ENCODE measurements at places on chromosomes 2 and 18.

DNA sequence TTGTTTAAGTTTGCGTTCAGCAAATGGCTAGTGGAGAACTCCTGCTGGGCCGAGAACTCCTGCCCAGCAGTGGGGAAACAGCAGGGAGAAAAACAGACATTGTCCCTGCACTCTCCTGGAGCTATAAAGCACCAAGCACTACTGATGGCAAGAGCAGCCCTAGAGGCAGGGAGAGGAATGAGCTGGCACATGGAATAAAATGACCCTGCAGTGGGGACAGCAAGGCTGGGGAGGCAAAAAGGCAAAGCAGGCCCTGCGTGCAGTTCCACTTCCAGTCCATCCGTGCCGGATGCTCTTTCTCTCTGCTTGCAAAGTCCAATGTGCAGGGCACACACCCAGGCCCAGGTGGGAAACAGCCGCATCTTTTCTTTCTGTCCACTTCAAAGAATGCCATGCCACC lies 415.5 kb downstream of the LRATD1 start:
- no peak for DNase-seq

GRCh38 chr2:165718610-165719210 lies 75.3 kb downstream of the GALNT3 start:
- DNase-seq: no peak

DNA sequence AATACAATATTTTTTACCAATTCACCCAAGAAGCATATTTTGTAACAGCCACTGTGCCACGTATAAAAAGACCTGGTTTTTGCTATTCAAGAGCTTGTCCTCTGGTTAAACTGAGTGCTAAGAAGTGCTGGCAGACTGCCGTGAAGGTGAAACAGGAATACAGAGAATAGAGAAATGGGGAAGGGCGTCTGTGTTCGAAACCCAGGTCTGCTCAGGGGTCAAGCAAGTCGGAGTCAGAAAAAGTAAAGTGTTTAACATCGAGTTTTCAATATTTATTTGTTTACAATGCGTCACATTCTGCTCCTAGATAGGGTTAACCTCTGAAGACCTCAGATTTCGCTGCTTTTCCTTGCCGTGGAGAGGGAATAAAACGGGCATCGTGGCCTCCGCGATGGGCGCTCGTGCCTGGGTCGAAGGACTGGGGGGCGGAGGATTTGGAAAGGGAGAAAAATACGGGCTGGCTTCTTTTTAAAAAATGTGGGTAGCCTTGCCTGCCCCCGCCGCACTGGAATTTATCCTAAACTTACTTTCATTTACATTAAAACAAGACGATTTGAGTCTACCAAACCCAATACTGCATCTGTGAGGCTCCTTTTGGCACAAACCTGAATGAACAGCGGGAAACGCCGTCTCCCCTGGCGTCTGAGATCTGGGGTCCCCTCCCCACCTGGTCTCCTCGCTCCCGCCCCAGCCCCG lies 1.1 kb upstream of the SNTG2 start:
- DNase-seq: no peak

GRCh38 chr2:217899231-217900009 lies 103.4 kb downstream of the TNS1 start:
- no peak for DNase-seq

DNA sequence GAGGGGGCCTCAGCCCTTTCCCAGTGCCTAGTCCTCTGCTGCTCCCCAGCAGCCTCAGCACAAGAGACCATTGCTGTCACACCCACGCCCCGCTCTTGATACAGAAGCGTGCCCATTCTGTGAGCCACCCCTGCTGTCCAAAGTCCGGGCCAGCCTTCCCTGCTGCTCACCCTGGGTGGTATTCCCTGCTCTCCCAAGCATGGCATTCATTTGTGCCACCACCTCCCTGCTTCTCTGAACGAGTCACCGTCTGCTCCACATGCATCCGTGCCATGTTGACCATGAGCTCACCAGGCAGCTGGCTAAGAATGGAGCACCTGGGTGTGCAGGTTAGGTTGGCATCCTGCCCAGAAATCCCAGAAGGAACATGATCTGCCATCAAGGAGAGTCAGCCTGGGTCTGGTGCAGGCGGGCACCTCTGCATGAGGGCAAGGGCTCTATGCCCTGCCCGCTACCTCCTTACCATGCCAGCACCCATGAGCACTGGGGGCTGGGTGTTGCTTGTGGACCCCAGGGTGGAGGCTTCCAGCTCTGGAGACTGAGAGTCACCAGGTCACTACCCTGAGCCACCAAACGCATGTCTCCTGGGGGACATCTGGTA lies 63.0 kb downstream of the TWIST2 start:
- no peak for DNase-seq

- DNase-seq: no peak
Observed at GRCh38 chr2:160453111-160453820, 40.3 kb downstream of the RBMS1 start.

DNA sequence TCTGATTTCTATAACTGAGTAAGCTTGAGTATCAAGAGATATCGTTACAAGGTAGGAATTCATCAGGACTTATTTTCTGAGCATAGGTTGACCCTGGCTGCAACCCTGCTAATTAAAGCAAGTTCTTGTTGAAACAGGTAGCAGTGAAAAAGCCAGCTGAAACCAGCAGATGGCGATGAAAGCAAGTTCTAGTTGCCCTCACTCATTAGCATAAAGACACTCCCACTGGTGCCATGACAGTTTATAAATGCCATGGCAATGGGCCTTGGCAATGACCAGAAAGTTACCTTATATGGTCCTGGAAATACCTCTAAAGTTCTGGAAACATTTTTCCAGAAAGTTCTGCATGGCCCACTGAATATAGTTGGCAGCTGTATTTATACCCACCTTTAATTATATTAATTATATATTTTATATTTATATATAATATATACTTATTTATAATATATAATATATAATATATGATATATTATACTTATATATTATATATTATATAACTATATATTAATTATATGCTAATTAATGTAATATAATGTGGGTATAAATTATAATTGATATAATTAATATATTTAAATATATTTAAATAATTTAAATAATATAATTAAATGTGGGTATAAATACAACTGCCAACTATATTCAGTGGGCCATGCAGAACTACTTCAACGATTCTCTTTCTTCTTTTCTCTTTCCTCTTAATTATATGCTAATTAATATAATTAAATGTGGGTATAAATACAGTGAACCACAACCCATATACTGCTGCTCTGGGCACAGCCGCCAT lies 188.0 kb downstream of the CDH7 start:
- DNase-seq: peak; percentile 1

Data from stimulated activated CD4-positive, alpha-beta T cell treated with anti-CD3 and anti-CD28 coated beads, TNF-alpha, amount 100 ng/mL, for 24 hours (primary cell).